ENCODE measurements at places on chromosomes 7 and 10.

- no peak for DNase-seq
These were observed 79.9 kb downstream of the ZMIZ1 start for GRCh38 chr10:79148452-79149344.

- DNase-seq: peak; percentile 1
These were observed 106.2 kb downstream of the SNX10 start for GRCh38 chr7:26397796-26398426.

GRCh38 chr10:119659951-119660350 lies 8.8 kb downstream of the BAG3 start:
- DNase-seq: no peak

DNA sequence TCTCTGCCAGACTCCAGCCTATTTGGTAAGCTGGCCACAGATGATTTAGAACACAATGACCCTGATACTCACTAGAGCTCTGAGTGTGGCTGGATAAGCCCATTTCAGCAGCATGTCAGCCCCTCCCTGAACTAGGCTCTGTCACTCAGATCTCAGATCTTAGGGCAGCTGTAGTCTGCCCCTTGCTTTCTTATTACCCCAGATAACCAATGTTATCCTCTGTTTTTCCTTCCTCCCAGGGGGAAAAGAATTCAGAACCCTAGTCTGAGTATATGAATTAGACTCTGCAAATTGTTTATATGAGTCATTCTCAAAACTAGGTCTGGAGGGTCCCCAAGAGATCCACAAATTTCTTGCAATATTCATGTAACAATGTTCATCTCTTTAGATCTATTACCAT lies 286.2 kb downstream of the KCNMA1 start:
- DNase-seq: no peak

- DNase-seq: no peak
These were observed 320.4 kb downstream of the RPS24 start for GRCh38 chr10:78354101-78354500.

DNA sequence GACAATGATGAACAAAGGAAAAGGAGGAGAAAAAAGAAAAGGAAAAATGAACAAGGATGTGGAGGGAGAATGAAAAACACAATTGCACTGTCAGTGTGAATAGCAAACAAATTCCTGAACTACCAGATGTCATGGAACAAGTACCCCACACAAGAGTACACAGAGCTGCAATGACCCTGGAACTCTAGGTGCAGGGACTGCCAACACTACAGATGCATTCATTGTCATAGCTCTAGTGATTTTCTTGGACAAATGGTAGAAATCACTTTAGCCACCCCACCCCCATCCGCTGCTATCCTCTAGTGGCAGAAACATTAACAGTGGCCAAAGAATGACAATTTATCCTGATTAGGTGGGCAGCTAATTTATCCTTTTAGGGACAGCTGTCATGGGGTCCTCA lies 3.1 kb downstream of the RNF133 start:
- no peak for DNase-seq

- no peak for DNase-seq
These were observed 49.4 kb downstream of the HTRA1 start for GRCh38 chr10:122510736-122511135.

GRCh38 chr7:55058314-55058713 lies 39.5 kb downstream of the EGFR start:
- no peak for DNase-seq

DNA sequence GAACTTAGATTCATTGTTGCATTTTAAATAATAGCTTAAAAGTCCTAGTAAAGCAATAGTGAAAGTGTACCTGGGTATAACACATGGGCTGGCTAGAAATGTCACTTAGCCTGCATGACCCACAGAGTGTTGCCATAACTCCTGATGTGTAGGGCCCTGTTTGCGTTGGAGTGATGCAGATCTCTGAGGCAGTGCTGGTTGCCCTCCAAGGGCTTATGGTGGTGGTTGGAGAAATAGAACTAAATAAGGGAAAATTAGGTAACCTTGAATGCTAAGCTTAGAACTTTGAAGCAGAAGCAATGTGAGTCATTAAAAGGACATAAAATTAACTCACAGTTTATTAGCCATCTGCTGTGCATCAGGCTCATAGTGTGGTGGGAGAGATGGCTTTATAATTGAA lies 105.7 kb downstream of the CCNY start:
- DNase-seq: no peak
